ENCODE measurements at places on chromosomes 1 and 21.

- DNase-seq: no peak
Observed at GRCh38 chr1:92480200-92480812, 6.4 kb downstream of the GFI1 start.

GRCh38 chr1:96364576-96364975, 357.0 kb upstream of the PTBP2 start:
- no peak for DNase-seq

DNA sequence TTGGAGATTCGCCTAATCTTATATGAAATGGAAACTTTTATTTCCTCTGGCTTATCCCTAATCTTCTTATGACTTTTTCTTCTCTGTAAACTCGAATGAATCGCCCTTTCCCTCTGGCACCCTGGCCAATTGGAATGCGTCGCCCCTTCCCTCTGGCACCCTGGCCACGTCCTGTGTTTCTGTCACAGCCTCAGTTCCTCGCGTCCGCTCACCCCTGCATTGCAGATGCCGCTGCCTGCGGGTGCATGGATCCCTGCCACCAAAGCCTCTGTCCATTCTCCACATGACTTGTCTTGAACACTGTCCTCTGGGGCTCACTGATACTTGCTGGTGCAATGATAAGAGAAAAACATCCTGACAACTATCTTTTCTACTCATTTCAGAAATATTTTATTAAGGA, 104.6 kb downstream of the ADARB1 start:
- DNase-seq: no peak

GRCh38 chr1:40308036-40308727, 8.9 kb downstream of the COL9A2 start:
- no peak for DNase-seq

- no peak for DNase-seq
Observed at GRCh38 chr1:43229826-43230780, 39.7 kb upstream of the TMEM125 start.

GRCh38 chr1:229285440-229285839, 14.5 kb downstream of the RAB4A start:
- no peak for DNase-seq

DNA sequence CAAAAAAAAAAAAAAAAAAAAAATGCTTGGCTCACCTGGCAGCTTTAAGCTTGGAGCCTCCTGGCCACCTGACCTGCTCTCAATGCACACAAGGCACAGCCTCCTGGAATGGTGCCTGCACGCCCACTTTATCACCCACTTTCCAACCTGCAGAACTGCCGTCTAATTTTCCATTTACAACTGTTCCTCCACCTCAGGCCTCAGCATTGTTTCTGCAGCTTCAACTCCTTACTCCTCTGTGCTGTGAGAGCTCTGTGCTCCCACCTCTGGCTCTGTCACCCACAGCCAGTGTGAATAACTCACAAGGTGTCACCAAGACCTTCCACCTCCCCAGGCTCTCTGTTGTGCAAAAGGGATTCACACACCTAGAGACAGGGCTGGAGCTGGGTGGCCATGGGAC, 38.7 kb upstream of the GPR157 start:
- DNase-seq: no peak

- no peak for DNase-seq
Observed at GRCh38 chr21:21463456-21463855, 465.2 kb downstream of the NCAM2 start.

- no peak for DNase-seq
Observed at GRCh38 chr1:87451229-87451920, 122.7 kb downstream of the LMO4 start.

- DNase-seq: no peak
Observed at GRCh38 chr1:22369294-22370189, 82.1 kb upstream of the ZBTB40 start.

DNA sequence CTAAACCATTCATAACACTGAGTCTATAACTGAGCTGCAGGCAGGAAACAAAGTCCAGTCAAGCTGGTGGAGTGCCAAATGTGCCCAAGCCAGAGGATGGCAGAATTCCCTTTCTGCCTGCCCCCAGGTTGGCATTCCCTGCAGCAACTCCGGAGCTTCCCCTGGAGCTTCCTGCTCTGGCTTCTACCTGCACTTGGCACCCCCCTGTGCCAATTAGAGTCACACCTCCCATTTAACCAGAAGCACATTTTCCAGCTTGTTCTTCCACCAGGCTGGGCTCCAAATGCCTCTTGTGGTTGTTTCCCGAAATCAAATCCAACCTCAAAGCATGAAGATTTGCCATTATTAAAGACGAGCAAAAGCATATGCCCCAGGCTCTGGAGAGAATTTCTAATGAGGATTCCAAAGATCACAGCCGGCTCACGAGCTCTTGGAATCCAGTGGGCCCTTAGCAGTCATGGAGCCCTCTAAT, 294.5 kb downstream of the RRAGC start:
- no peak for DNase-seq

GRCh38 chr1:242245255-242245654, 246.4 kb upstream of the MAP1LC3C start:
- no peak for DNase-seq

DNA sequence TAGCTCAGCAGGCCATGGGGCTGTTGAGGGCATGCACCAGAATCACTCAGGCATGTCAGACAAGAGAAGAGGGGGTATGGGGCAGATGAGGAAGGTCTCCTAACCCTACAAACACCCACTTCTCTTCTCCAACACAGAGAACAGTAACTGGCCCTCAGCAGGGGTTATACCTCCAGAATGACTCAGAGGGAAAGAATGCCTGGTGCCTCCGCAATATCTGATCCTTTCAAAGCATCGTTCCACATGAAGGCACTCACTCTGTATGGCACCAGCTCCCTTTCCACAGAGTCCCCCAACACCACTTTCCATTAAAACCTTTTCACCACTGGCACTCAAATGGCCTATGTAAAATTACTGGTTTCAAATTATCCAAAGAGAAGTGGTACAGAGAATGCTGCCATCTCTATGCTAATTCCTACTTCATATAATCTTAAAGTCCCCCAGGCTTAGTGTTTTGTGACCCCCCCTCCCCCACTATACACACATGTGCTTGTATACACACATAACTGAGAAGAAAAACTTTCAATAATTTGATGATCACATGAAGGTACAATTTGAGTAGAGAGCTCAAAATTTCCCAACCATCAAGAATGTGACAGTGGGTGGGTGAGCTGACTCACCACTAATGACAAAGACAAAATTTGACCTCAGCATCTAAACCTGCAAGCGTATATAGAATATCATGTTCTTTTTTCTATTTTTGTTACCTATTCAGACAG, 91.5 kb downstream of the SIPA1L2 start:
- DNase-seq: no peak

DNA sequence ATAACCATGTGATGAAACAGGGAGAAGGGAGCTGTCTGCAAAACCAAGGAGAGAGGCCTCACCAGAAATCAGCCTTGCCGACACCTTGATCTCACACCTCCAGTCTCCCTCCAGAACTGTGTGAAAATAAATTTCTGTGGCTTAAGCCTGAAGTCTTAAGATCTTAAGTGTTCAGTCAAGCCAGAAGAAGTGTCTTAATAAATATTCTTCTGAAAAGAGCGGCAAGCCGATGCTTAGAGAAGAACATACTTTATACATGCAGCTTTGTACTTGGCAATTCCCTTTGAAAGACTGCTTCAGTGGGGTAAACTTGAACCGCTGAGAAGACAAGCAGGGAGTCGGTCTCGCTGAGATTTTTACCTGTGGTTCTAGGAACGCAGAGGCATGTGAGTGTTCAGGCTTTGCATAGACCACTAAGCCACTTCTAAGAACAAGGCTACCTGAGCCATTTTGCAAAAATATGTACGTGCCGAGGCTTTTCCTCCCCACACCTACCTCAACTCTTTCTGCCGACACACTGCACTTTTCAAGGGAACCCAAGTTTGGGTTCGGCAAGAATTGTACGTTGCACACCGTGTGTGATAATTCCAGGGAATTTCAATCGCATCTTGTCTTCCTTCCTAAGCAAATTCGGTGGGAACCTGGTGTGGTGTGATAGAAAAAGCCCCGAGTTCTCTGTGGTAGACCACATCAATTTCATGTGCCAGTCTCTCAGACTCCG, 3.4 kb downstream of the RUNX1 start:
- DNase-seq: no peak

DNA sequence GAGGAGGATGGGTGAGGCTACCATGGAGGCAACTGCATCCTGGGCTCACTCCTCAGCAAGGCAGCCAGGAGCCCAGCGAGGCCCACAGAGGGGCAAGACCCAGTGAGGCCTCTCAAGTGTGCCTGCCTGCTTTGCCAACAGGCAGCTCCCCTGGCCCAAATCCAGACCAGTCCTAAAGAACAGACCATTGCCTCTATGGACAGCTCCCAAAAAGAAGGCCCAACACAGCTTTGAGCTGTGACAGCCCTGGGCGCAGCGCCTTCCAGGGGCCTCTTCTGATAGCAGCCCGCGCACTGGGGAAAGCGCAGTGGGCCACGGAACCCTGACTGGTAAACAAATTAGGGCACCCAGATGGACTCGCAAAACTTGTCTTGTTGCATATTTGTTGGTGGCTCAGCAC, 25.5 kb downstream of the C1orf198 start:
- DNase-seq: no peak

- no peak for DNase-seq
Observed at GRCh38 chr1:173496757-173497320, 19.7 kb downstream of the PRDX6 start.

- DNase-seq: no peak
Observed at GRCh38 chr1:119626841-119627240, 21.2 kb downstream of the ZNF697 start.

DNA sequence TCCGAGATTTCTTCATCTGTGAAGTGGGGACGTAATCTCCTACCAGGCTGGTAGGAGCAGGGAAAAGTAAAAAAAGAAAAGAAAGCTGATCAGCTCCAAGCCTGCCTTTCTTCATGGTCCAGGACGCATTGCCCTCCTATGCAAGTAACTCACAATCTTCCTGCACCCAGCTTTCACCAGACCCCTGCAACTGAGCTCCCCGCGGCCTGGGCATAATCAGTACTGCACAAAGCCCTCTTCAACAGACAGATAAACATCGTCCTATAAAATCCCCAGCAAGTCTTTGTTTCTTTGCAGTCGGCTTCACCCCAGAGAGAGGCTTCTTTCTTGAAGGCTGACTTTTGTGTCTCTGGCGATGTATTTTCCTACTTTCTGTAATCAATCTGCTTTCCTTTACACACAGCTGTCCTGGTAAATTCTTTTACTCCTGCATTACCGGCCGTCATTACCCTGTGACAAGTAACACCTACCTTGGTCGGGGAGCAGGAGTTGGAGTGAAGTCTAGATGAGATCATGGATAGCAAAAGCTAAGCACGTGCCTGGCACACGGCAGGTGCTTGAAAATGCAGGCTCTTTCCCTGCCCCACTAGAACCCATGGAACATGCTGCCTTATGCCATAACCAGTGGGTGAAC, 8.3 kb downstream of the PADI1 start:
- DNase-seq: no peak

GRCh38 chr21:29174607-29175013, 44.2 kb downstream of the MAP3K7CL start:
- no peak for DNase-seq
